Stimulated activated CD4-positive, alpha-beta T cell treated with anti-CD3 and anti-CD28 coated beads, Interleukin-4, amount 100 ng/mL, for 1 hour (primary cell): ENCODE measurements at places on chromosomes 6 and 20.
A peak's percentile ranks its signal among the peaks of the same experiment; 100 is the strongest.

GRCh38 chr20:55544638-55545037 lies 460.7 kb downstream of the CBLN4 start:
- DNase-seq, result no peak

GRCh38 chr20:59434960-59435359 lies 134.5 kb downstream of the EDN3 start:
- no peak for DNase-seq

DNA sequence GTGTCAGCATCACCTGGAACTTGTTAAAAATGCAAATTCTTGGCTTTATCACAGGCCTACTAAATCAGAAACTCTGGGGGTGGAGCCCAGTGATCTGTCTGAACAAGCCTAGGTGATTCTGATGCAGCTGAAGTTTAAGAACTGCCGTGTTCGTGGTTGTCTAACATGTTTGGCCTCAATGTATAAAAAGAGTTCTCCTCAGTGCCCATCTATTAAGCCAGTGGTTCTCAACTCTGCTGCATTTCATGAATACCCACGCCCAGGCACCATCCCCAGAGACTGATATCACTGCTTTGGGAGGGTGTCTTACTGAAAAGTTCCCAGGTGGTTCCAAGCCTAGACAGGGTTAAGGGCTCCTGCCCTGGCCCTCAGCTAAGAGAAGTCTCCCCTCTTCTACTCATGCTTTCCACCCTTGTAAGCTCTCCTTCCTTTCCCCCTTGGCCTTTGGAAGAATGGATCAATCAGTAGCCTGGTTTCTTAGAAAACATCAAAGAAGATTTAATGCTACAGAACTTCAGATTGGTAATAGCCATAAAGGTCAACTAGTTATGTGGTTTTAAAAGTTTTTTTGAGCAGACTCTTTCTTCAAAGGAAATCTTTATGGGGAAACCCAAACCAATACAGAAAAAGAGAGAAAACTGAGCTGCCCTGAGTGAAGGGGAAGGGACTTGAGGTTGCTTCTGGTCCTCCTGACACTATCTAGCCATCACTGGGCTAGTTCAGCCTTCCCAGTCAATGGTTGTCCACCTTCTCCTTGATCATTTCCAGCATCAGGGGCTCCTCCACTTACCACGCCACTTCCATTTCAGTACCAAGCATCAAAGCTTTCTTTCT lies 38.9 kb upstream of the TNFAIP3 start:
- DNase-seq, result peak; percentile 28

DNA sequence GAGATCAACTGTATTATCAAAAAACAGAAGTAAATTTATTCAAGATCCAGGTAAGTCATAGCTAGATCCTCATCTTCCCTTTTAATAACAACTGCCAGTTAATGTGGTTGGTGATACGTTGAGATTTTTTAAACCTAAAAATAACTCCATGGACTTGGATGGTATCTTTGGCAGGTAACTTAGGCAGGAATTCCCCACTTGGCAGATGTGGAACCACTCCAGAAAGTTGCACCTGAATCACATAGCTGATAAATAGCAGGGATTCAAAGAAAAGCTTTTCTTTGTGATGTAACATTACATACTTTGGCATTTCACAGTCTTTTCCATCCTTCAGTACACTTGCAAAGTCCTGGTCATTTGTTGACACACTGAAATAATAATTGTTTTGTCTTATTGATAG lies 62.6 kb downstream of the PRPH2 start:
- no peak for DNase-seq

DNA sequence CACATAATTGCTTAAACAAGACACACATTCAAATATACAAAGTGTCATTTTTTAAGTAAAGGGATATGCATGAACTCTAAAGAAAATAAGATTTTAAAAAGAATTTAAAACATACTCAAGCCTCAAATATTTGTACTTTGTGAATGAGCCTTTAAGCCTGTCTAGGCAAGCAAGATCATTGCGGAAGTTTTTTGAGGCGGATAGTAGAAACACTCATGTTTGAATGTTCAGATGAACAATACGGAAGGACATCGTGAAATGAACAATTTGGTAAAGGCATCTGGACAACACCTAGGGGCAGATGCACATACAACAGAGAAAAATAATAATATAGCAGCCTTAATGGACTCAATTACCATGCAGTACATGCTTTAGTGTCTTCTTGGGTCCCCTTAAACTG lies 928.9 kb downstream of the TFAP2A start:
- no peak for DNase-seq

DNA sequence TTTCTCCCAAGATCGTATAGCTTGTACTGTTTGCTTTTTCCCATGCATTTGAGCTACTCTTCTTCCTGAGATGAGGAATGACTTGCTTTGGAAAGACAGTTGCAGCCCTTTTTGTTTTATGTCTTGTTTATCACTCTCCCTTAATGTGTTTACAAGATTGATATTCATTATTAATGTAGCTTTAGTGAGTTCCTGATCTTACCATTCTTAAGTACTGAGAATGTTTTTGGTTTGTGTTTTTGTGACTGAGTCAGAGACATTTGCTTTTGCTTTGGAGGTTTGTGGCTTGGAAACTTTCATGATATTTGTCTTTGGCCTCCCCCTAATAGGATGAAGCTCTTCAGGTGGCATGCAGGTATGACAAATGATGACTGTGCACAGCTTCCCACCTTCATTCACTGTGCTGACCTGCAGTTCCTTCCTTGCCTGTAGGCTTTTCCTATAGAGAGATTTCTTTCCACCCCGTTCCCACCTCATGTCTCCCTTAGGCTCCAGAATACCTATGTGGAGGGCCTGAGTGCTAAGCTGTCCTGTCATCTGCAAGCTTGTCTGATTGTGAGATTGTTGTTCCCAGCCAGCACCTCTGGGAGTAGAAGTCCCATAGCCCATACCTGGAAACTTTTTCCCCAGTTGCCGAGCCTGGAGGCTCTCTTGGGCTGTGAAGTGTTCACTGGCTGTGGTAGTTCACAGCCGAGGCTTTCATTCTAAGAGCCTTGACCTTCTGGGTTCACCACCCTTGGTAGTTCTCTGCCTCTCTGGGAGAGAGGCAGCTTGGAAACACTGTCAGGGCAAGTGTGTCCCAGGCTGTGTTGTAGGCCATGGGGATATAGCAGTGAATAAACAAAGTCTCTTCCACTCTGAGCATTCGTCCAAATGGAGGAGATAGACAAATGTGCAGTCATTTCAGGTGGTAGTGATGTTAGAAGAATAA lies 27.1 kb downstream of the CDS2 start:
- no peak for DNase-seq

DNA sequence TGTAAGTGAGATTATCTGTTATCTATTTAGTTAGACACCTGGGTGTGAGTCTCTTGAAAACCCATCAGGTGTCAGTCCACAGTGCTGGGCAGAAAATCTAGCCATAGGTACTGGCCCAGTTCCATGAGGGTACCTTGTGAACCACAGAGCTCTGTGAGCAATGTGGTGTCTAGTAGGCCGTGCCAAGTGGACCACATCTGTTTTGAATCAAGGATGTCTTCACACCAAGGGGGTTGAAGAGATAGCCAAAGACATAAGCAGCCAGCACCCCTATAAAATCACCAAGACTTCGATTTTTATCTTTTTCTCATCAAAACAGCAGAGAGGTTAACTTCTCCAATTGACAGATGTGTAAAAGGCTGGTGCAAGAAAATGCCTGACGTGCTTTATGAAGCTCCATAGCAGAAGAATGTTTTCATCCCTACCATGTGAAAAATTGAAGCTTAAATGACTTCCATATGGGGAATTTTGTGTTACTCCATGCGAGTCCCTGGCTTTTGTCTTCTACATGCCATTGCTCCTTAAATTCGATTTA lies 368.7 kb downstream of the HAO1 start:
- DNase-seq, result no peak

DNA sequence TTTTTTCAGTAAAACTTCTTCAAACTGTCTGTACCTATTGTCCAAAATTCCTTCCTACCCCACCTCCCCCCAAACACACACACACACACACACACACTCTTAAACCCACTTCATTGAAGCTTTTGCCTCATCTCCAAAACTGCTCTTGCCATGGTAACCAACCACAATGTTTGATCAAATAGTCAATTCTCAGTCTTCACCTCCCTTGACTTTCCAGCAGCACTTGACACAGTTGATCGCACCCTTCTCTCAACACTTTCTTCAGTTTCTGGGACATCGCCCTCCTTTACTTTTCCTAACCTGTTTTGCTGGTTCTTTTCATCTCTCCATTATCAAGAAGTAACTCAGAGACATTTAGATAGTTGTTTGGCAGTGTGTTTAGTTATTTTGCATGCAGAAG lies 71.5 kb upstream of the COL21A1 start:
- no peak for DNase-seq

- DNase-seq, result no peak
These were observed 145.5 kb upstream of the LAMP5 start for GRCh38 chr20:9368893-9369292.

DNA sequence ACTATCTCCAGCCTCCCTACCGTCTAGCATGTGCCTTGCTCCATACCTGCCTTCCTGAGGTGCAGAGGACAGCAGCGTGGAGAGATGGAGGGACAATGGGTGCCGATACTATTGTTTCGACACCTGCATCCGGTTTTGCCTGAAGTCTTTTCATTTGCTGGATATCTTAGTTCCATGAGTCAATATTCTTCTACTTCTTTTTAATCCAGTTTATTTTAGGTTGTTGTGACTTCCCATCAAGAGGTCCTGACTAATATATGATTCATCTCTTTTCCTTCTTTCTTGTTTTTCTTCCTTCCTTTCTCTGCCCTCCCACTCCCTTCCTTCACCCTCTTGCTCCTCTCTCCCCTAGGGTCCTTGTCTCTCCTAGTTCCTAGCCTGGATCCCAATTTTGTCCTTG lies 91.4 kb downstream of the CDH26 start:
- DNase-seq, result no peak

DNA sequence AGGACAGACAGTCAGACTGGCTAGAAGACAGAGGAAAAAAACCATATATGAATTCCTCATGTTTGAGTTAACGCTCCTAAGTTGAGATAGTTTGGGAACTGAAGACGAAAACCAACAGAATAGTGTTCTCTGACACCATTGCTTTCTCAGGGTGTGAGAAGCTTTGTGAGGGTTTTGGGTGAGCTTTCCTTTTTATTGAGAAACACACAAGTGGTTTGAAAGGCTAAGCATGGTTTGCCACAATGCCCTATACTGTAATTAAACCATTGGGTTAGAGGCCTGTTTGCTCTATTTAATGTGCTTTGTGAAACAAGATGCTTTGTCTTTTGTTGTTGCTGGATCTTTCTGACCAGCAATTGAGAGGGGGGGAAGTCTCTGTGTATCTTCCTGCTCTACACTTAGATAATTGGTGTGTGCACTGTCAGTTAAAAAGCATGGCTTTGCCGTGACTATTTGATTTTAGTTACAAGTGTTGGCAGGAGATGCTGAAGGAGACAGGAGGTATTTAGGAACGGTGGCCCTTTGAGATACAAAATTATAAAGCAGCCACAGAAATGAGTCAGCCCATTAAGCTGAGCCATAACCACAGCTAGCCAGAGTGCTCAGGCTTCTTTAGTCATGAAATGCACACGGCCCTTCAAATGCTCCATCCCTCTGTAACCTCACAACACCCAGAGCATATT lies 273.0 kb upstream of the PREP start:
- DNase-seq, result no peak

- DNase-seq, result no peak
These were observed 89.6 kb downstream of the FOXO3 start for GRCh38 chr6:108650325-108650724.

DNA sequence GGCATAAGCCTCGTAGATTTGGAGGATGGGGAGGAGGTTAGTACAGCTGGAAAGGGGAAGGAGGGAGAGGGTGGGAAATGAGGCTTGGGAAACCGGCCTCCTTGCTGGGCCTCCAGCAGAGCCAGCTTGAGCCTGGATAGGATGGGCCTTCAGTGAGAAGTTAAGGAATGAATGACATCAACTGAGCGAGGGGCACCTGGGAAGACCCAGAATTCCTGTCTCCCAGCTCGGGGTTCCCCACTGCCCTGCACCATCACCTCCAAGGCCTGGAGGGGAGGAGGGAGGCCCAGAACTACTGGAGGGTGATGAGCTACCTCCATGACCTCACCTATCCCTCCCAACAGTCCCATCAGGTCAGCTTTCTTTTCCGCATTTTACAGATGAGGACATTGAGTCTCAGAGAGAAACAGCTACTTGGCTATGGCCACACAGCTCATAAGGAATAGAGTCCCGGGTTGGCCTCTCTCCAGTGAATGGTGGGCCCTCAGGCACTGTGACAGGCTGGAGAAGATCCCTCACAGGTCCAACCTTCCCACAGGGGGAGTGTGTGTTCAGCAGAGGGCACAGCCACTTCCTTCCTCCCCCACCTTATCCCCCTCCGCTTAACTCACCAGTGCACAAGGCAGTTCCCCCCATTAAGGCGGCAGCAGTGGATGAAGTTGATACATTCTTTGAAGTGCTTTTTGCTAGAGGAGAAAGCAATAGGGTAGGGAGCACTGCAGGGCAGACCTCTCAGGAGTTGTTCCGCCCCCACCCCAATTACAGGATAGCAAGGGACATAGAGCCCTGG lies 6.8 kb downstream of the DUSP15 start:
- DNase-seq, result no peak

DNA sequence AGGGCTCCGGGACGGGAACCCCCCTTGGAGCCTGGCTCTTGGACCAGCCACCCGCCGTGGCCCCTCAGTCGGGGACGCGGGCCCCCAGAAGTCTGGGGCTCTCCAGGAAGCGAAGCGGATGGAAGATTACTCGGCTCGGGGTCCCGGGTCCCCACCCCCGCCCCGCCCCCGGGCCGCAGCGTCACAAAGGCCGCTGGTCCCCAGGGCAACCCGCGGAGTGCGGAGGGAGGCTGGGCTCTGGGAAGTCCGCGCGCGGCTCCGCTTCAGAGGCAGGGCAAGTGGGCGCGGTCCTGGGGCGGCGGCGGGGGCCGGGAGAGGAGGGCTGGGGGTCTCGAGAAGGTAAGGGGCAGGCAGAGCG lies at the start of gene FNDC11:
Gene FNDC11, plus strand, starts transcription at position 227 of the 358 bp plus-strand sequence. CDS start 1,505 bp downstream, outside the sequence.
- DNase-seq, result peak; percentile 51

GRCh38 chr6:166561771-166562359 lies 24.6 kb downstream of the RAMACL start:
- DNase-seq, result no peak

DNA sequence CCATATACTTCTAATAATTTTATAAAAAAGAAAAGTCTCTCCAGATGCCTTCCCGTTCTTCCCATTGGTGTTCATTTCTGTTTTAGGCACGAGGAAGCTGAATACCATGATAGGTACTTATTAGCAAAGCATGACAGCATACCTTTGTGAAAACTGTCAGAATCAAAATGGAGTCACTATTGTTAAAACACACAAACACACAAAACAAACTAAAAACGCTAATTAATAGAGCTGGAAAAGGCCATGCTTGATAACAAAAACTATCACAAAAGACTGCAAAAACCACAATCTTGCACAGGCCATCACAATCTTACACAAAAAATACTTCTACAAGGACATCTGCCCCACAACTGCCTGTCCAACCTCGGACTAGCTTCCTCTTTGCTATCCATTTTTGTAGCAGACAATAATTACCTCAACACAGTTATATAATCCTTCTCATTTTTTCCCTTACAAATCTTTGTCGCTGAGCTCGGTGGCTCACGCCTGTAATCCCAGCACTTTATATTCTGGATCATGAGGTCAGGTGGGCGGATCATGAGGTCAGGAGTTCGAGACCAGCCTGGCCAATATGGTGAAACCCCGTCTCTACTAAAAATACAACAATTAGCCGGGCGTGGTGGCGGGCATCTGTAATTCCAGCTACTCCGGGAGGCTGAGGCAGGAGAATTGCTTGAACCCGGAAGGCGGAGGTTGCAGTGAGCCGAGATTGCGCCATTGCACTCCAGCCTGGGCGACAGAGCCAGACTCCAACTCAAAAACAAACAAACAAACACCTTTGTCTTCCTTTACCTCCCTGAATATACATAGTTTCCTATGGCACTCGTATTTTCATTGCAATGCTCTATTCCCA lies 3.2 kb upstream of the ABT1 start:
- no peak for DNase-seq

- no peak for DNase-seq
These were observed 31.7 kb downstream of the STX7 start for GRCh38 chr6:132481189-132481588.
